ENCODE measurements at places on chromosomes 1 and 21.
A peak's percentile ranks its signal among the peaks of the same experiment; 100 is the strongest.

DNA sequence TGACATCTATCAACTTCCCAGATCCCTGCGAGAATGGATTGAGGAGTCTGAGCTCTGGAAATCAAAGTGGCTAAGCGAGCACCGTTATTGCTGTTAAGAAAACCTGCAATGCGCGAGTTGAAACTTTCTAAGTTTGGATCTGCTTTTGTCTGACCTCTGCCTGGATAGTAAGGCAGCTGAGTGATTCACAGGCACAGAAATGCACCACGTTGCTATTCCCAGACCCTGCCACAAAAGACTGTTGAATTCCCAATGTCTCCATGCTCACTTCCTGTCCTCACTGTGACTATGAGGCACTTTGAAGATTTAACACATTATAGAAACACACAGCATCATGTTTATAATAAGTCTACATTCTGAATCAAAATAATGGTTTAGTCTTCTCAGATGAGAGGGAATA, 27.1 kb upstream of the CNIH3 start:
- DNase-seq = no peak

- no peak for DNase-seq
Observed at GRCh38 chr1:66327588-66327987, 206.4 kb upstream of the SGIP1 start.

- no peak for DNase-seq
Observed at GRCh38 chr1:167491586-167492461, 26.5 kb downstream of the CD247 start.

- no peak for DNase-seq
Observed at GRCh38 chr1:37317870-37318467, 156.4 kb upstream of the ZC3H12A start.

- no peak for DNase-seq
Observed at GRCh38 chr1:151990058-151990855, 3.4 kb downstream of the S100A10 start.

GRCh38 chr1:151885479-151885878, 23.8 kb downstream of the THEM4 start:
- DNase-seq = no peak

DNA sequence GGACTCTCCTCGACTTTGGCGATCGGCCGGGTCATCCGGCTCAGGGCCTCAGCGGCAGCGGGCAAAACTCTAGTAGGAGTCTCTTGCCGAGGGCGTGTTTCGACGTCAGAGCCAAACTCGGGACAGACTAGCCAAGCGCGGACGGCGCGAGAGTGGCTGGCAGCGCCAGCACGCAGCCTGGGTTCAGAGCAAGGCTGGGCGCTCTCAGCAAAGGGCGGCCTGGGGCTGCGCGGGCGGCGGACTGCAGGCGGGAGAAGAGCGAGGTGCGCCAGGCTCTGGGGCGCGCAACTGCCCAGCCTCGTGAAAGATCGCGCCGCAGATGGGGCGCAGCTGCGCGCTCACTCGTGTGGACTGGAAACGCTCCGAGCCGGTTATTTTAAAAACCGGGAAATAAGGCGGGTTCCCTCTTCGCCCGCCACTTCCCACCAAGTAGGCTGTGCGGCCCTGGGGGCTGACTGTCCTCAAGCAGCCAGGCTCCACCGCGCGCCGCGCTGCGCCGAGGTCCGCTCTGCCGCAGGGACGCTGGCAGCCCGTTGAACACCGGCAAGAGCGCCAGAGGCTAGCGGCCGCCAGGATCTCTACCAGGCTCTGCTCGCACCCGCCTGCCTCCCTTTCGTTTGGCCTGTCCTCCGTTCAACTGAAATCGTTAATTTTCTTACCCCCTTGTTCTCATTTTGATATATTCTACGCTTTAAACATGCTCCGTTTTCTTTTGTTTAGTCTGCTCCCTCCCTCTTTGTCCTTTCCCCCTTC, 2.4 kb downstream of the ALX3 start:
- no peak for DNase-seq

DNA sequence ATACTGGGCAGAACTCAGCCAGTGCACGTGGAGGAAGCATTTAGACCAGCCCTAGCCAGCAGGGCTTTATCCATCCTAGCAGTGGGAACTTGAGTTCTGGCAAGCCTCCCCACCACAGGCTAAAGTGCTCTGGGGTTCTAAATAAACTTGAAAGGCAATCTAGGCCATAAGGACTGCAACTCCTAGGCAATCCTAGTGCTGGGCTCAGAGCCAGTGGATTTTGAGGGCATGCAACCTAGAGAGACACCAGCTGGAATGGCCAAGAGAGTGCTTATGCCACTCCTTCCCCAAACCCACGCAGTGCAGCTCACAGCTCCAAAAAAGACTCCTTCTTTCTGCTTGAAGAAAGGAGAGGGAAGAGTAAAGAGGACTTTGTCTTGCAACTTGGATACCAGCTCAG, 70.5 kb upstream of the APOBEC4 start:
- DNase-seq = no peak

- no peak for DNase-seq
Observed at GRCh38 chr1:95304803-95305202, 70.8 kb downstream of the RWDD3 start.

GRCh38 chr21:42505090-42505726, 8.4 kb upstream of the SLC37A1 start:
- no peak for DNase-seq

DNA sequence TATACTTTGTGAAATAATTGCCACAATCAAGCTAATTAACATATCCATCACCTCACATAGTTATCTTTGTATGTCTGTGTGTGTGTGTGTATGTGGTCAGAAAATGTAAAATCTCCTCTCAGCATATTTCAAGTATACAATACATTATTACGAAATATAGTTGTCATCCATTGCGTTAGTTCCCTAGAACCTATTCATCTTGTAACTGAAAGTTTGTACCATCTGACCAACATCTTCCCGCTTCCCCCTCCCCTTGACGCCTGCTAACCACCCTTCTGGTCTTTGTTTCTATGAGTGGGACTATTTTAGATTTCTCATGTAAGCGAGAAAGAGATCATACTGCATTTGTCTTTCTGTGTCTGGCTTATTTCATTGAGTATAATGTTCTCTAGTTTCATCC, 455.3 kb downstream of the KCNT2 start:
- DNase-seq = no peak

DNA sequence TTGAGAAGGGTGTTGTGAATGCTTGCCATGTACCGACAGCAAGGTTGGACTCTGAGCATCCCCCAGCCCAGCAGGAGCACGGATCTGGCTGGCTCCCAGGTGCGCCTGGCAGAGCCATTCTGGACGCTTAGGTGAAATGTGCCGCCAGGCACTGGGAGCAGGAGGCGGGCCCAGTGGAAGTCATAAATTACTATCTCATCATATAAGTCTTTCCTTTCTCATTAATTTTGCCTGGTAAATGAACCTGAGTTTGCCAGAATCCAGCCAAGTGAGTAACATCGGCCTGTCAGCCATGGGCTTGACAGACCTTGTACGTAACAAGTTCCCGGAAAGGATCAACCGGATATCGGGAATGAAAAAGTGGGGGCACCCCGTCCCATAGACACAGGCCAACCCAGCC, 179.5 kb upstream of the ARHGEF16 start:
- no peak for DNase-seq

GRCh38 chr21:36725793-36726386, 27.0 kb downstream of the SIM2 start:
- DNase-seq = no peak

GRCh38 chr1:73627723-73628122, 570.3 kb downstream of the LRRIQ3 start:
- no peak for DNase-seq

DNA sequence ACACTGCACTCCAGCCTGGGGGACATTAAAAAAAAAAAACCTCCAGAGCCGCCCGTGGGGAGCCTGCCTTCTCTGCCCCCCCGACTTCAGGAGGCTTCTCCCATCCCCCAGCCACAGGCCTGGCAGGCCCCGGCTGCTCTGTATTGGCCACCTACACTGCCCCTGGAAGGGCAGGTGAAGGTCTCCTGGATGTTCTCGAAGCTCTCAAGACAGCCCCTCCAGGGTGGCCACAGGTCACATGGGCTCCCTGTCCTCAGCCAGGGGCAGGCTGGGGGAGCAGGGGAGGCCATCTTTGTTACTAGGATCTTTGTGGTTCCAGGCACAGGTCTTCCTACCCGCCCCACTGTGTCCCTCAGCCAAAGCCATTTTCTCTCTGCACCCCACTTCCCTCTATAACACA, 32.8 kb downstream of the PADI6 start:
- DNase-seq = no peak

DNA sequence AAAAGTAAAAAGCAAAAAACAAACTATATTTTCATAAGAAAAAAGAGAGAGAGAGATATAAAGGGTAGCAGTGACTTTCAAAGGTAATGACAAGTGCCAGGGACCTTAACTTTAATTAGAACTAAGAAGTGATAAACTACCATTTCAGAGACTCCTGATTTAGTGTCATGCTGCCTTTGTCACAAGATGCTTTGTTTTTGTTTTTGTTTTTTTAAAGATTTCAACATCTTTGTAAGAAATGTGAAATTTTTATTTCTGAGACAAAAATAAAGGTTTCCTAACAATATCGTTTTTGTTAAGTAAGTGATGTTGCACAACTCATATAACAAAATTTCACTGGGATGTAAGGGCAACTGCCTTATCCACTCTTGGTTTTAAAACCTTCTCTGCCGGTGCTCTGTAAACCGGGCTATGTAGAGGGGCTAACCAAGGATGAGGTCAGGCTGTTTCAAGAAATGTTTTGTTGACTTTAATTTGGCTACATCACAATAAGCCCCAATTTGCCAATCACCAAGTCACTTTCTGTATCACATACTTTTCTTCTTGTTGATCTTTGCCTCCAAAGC, 35.2 kb upstream of the SYT2 start:
- no peak for DNase-seq

DNA sequence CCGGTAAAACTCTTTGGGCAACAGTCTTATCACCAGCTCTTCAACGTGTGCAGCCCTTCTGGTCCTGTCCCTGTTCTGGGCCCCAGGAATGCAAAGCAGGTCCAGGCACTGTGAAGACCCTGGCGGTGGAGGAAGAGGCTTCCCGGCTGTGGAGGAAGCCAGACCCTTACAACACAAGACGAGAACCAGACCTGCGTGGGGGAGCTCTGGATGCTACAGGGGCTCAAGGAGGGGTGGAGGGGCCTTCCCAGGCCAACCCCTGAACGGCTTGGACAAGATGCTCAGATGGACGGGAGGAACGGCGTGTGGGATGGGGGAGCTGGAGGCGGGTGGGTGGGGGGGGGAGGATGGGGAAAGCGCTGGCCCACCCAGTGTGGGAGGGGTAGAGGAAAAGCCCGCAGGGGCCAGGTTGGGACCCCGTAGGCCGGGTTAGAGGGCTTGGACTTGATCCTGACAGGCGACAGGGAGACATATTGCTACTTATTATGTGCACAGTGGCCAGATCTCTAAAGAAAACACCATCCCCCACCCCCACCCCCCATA, 5.1 kb upstream of the OLIG2 start:
- no peak for DNase-seq

DNA sequence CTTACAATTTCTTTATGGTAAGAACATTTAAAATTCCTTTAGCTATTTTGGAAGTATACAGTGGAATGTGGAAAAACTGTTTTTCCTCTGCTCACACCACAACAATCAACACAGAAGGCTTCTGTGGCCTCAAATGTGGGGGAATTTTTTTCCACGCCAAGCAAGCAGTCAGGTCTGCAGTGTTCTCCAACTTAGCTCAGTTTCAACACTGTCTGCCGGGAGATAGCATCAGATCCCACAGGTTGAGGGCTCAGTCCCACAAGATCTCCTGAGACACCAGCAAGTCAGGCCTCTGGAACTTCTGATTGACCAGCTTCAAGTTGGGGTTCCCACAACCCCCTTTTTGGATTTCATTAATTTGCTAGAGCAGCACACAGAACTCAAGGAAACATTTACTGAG, 50.3 kb downstream of the PTBP2 start:
- no peak for DNase-seq

DNA sequence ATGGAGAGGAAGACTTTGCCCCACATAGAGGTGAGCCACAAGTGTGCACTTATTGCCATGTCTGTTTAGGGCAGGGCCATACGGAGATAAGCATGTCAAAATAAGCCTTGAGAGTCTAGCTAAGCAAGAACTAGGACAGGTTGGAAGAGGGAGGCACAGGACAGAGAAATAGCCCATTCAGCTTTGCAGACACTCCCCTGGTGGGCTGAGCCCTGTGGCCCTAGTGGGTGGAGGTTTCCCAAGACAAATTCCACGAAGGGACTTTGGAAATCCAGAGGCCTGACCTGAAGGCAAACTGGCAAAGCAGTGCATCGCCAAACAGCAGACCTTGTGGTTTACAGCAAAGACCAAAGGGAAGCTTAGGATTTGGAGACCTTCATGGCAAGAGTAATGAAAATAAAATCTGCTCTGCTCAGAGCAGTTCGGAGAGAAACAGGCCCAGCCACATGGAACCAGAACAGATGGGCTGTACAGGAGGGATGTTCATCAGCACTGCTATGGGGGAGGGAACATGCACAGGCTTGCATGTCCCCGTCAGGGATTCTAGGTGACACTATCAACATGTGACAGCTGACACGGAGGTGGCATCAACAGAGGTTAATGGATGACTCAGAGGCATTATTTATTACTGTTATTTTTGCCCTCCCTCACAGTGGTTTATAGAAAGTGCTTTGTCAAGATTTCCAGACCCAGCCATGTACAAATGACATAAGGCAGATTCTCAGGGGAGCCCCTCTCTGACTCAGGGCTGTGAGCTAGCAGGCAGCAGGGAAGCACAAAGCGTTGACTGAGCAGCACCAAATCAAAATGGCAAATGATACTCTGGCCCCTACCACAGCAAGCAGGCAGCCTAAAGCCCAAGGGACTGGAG, 90.1 kb upstream of the IRF2BP2 start:
- peak; percentile 63 for DNase-seq

DNA sequence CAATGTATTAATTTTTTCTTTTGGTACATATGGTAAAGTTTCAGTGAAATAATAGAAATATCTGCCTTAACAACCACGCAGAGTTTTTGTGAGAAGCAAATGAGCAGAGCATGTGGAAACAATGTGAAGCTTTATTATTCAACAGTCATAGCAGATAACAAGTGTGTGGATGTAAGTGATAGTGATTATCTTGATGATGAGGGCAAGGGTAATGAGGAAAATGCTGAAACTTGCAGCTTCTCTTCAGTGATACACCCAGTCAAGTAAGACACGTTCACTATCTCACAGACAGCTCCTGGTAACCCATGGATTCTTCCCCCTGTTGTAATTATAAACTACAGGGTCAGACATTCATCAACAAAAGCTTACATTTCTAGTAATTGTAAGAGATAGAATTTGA, 14.6 kb upstream of the OR2L5 start:
- DNase-seq = no peak

- no peak for DNase-seq
Observed at GRCh38 chr1:19664453-19665185, at the start of gene HTR6. TSS of gene HTR6 (plus strand) at chr1:19664875. CDS start at chr1:19665754, 879 bp downstream.
